ENCODE measurements at places on chromosomes 13 and 19. TPM values are rescaled to one million over a fixed set of nuclear protein-coding genes. Genes with fewer than 3 reads are reported as not detected.

Gene PPM1N
- 0.17 TPM for total RNA-seq

Gene ACER1
- total RNA-seq: not detected

Gene ZNF865
- 3.4 TPM for total RNA-seq

Gene EIF3K
- 548 TPM for total RNA-seq

Gene GSX1
- not detected for total RNA-seq

Gene MARK4
- 12.6 TPM for total RNA-seq

Gene AP1M2
- 39.7 TPM for total RNA-seq

Gene WDR87
- total RNA-seq: not detected

Gene SGTA
- 113 TPM for total RNA-seq

Gene ERVV-1
- not detected for total RNA-seq

Gene ZNF730
- 4.5 TPM for total RNA-seq

Gene COL4A1
- total RNA-seq: 426 TPM

Gene NAA16
- total RNA-seq: 9.6 TPM

Gene KLK11
- total RNA-seq: not detected

Gene FARSA
- total RNA-seq: 101 TPM

Gene NLRP9
- total RNA-seq: not detected

Gene DPF1
- 2.6 TPM for total RNA-seq

Gene CD70
- total RNA-seq: 9.7 TPM

Gene PPP1R13L
- 16.8 TPM for total RNA-seq

Gene SYCN
- not detected for total RNA-seq

Gene CEACAM7
- total RNA-seq: not detected

Data from epithelial cell of proximal tubule (primary cell).